ENCODE measurements at places on chromosomes 6 and 20.

DNA sequence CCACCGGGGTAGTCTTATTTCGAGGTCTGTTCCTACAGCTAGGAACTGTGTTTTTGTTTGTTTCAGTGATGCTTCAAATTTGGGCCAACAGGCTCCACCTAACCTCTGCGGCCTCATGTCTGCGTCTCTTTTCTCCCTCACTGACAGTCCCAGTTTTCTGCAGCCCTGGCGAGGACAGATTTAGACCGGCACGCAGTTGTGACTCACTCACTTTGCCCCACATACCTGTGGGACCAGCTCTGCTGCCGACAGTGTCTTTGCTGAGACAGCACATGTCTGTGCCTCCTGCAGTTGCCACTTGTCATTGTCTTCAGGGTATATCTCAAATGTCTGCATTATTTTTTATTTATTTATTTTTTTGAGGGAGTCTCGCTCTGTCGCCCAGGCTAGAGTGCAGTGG is 29.2 kb downstream of the OSBPL2 start:
- DNase-seq, result no peak

DNA sequence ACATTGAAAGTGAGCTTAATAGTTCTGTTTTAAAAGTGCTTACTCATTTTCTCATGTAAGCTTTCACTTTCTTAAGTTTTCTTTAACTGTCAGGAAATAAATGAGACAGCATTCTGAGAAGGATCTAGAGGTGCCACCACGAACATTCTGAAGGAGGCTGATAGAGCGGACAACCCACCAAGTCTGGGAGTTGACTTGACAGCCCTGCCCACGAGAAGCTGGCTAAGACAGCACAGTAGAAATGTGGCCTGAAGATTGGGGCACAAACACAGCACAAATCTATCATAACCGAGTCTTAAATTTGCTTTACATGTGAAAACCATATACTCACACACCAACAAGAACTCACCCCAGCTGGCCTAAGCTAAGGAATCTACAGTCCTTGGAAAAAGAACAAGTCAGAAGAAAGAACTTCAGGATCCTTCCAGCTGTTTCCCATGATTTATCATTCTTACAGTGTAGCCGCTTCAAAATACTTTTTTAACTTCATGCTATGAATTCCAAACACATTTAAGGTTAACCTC is 144.2 kb upstream of the TNFAIP3 start:
- DNase-seq, result peak; percentile 83

DNA sequence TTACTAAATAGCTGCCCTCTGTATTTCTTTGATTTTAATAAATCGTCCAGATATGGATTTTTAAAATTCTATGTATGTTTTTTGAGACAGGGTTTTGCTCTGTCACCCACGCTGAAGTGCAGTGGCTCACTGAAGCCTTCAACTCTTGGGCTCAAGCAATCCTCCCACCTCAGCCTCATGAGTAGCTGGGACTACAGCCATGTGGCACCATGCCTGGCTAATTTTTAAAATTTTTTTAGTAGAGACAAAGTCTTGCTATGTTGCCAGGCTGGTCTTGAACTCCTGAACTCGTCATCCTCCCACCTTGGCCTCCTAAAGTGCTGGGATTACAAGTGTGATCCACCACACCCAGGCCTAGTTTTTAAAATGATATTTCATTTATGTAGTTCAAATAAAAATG is 47.4 kb upstream of the DDR1 start:
- DNase-seq, result no peak

DNA sequence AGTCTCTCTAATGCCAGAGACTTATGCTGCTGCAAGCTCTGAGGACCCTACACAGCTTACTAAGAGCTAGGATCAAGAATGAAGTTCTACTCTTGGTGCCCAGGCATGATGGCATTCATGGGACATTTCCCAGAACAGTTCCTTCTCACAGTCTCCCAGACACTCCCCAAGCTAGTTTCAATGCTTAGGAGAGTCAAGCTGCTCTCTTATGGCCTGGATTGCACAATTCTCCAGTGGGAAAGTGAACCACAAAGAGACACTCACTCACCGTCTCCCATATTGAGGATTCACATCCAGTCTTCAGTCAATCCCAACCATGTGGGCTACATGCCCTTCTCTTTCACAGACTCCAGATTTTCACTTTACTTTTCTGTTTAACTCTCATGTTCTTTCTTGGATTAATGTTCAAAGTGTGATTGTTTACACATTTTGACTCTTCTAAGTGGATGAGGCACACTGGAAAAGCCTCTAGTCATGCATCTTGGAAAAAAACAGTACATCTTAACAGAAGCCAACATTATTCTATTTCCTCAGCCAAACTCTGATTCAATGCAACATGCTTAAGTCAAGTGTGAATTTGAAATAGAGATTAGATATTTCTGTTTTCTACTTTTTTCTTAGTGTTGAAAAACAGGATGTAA is 447.8 kb upstream of the BTBD3 start:
- no peak for DNase-seq

- no peak for DNase-seq
These were observed 27.2 kb upstream of the SNX9 start for GRCh38 chr6:157795841-157796240.

GRCh38 chr6:30823534-30823865 is 60.8 kb upstream of the DDR1 start:
- no peak for DNase-seq

- no peak for DNase-seq
These were observed 60.8 kb downstream of the RIPOR2 start for GRCh38 chr6:24874776-24875533.

- no peak for DNase-seq
These were observed 63.7 kb upstream of the NKX2-2 start for GRCh38 chr20:21577551-21577950.

- peak; percentile 73 for DNase-seq
These were observed 3.5 kb downstream of the NDUFAF5 start for GRCh38 chr20:13788167-13788834.
